T-cell (primary cell): ENCODE measurements at places on chromosomes 5 and 9. TPM values are rescaled to one million over a fixed set of nuclear protein-coding genes. Genes with fewer than 3 reads are reported as not detected.

The TMEM252 gene
- not detected for total RNA-seq

The PCDHA6 gene
- total RNA-seq, result not detected

The DPYSL3 gene
- 0.54 TPM for total RNA-seq

The SLC12A7 gene
- total RNA-seq, result 33.7 TPM

The CSNK1A1 gene
- total RNA-seq, result 170 TPM

The S1PR3 gene
- total RNA-seq, result 0.07 TPM

The AQP7 gene
- 0.20 TPM for total RNA-seq

DNA sequence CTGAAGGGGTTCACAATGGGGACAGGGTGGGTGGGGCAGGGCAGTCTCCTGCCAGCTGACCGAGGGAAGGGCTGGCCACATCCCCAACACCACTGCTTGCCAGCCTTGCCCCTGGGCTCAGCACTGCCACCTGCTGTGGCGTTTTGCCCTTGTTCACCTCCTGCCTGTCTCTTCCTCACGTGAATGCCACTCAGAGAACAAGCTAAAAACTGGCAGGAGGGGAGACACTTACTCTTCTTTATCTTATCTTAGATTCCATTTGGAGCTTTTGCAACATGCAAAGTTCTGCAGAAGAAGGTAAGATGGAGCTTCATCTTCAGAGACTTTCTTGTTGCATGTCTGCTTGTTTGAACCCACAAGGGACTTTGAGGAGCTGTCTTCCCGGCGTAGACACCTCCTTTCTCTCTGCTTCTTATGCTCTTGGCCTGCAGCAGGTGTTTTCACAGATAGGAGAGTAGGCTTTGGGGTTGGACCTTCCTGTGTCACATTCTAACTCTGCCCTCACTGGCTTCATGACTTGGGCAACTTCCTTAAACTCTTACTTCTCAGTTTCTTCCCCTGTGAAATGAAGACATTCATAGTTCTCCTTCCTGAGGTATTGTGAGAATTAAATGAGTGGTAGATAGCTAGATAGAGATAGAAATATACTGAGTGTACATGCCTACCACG, 4.1 kb downstream of the LRSAM1 start:
- H3K27me3 ChIP-seq, result no peaks in the 10 kb centered on the region
- no peaks in the 10 kb centered on the region for H3K36me3 ChIP-seq
- H3K4me1 ChIP-seq, result peaks cover 17% of the 10 kb centered on the region

DNA sequence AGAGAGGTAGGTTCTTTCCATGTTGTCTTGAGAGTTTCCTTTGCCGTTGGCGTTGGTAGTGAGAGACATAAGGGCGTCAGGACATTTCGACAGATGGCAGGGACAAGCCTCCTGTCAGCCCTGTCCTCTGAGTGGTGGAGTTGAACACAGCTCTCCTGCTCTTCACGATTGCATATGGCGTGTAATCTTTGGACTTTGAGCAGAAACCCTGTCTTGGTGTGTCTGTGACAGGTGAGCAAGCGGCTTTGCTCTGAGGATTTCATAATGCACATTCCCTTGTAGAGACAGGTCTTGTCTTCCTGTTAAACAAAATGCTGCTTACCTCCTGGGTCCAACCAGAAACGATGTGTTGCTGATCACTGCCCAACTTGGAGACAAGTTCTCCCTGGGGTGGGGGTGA, 146.5 kb downstream of the NXNL2 start:
- H3K27me3 ChIP-seq, result no peaks in the 10 kb centered on the region
- H3K27ac ChIP-seq, result no peak overlapping the region
- no peak for DNase-seq
- H3K4me1 ChIP-seq, result no peaks in the 10 kb centered on the region

DNA sequence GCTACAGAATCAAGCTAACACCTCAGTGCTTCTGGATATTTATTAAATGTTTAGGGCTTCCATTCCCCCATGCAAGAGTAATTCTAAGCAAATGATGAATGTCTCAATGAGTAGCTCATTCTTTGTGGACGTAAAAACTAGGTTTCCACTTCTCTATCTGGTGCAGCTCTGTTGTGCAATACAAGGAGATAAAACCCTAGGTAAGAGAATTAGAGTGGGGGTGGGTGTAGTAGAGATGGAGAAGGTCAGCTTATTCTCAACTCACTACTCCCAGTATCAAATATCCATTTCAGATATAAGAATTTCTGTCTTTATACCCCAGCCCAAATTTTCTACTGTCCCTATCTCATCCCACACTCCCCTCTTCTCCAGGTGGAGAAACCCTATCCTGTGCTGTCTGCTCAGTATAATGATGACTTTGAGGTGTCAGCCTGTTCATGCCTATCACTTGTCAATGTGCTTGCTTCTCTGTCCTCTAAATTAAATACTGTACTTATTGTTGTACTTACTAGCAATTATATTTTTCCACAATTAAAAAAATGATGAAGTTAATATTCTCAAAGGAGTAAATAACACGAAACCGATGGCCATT, 4.3 kb upstream of the FYB1 start:
- peaks cover 17% of the 10 kb centered on the region for H3K4me1 ChIP-seq
- H3K4me3 ChIP-seq, result no peak overlapping the region
- DNase-seq, result no peak
- H3K27me3 ChIP-seq, result no peaks in the 10 kb centered on the region

DNA sequence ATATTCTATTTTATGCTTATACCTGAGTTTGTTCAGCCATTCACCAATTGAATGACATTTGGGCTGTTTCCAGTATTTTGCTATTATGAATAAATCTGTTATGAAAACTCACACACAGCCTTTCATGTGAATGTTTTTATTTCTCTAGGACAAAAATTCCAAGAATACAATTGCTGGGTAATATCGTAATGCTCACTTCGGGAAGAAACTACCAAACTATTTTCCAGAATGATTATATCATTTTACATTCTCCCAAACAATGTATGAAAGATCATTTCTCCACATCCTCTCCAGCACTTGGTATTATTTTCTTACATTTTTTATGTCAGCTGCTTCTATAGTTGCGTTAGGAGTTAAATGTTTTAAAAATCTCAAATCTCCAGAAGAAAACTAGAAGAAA, 58.3 kb upstream of the LHFPL2 start:
- no peaks in the 10 kb centered on the region for H3K4me1 ChIP-seq
- no peak overlapping the region for H3K27ac ChIP-seq
- no peaks in the 10 kb centered on the region for H3K27me3 ChIP-seq
- no peak for DNase-seq
- no peak overlapping the region for H3K4me3 ChIP-seq

DNA sequence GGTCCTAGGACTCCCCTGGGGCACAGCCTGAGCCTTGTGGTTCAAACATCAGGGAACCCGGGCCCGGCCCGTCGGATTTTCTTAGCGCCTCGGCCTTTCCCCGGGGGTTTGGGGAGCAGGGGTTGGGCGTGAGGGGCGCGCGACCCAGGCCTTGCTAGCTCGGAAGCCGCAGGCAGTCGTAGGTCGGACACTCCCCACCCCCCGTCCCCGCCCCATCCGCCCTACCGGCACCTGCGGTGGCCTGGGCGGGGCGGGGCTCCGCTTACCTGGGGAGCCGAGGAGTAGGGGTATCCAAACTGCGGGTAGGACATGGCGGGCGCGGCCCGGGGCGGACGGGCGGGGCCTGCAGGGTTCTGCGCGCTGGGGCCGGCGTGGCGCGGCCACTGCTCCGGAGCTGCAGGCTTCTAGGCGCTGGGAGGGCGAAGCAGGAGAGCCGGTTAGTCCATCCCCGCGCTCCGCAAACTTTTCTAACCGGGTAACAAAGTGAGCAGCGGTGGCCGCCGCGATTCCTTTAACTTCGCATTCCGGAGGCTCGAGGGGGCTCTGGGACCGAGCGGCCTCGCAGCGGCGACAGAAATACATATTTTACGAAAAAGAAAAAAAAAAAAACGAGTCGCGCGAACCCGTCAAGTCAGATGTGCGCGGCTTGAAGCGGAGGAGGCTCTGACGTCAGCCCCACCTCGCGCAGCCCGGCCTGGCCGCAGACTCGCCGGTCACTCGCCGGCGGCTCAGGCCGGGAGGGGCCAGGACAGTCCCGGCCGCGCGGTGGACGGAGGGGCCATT, at the start of gene IRX4:
IRX4 (minus strand) TSS at position 589 of the 783 bp plus-strand sequence; CDS start at position 311, 278 bp downstream.
- H3K36me3 ChIP-seq, result no peaks in the 10 kb centered on the region
- DNase-seq, result no peak
- H3K27ac ChIP-seq, result no peak within 1 kb of the TSS

DNA sequence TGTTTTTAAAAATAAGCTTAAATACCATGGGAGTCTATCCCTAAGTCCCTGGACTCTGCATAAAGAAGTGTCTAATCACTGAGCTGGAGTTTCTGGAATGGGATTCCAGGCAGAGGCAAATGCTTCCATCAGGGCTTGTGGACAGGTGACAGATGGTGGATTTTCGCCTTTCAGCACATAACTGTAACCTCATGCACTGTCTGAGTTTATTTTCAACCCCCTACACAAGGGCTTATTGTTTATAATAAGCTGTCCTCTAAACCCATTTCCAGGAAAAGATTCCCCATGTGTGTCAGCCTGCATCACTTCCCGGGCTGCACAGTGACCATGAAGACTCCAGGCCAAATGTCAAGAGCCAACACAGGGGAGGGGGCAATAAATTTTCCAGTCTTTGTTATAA, 264.0 kb downstream of the PIK3R1 start:
- no peak for DNase-seq
- H3K27me3 ChIP-seq, result no peaks in the 10 kb centered on the region
- H3K4me1 ChIP-seq, result no peaks in the 10 kb centered on the region
- H3K4me3 ChIP-seq, result no peak overlapping the region
- no peaks in the 10 kb centered on the region for H3K36me3 ChIP-seq
- no peak overlapping the region for H3K27ac ChIP-seq

GRCh38 chr5:34826347-34826746, 12.6 kb upstream of the TTC23L start:
- no peak overlapping the region for H3K4me3 ChIP-seq
- H3K27me3 ChIP-seq, result no peaks in the 10 kb centered on the region
- H3K4me1 ChIP-seq, result no peaks in the 10 kb centered on the region
- no peaks in the 10 kb centered on the region for H3K36me3 ChIP-seq
- no peak overlapping the region for H3K27ac ChIP-seq
- no peak for DNase-seq

- H3K27me3 ChIP-seq, result no peaks in the 10 kb centered on the region
- H3K4me1 ChIP-seq, result no peaks in the 10 kb centered on the region
- H3K4me3 ChIP-seq, result no peak overlapping the region
- H3K36me3 ChIP-seq, result no peaks in the 10 kb centered on the region
- H3K27ac ChIP-seq, result no peak overlapping the region
Observed at GRCh38 chr9:102975251-102975650, 19.9 kb upstream of the CYLC2 start.

DNA sequence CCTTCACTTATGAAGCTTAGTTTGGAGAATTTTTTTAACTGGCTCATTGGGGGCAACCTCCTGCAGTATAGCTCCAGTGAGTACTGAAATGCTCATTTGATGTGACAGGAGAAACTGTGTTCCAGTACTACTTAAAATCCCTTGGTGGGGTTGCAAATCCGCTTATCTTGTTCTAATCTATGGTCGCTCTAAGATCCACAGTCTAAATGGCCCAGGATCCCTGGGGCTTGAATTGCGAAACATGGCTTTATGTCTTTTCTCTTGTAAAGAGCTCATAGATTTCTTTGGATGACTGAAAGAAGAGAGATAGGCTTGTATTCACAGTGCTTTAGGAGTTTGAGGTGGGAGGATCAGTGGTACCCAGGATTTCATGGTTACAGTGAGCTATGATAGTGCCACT, 52.7 kb downstream of the ADAMTSL1 start:
- H3K27ac ChIP-seq, result no peak overlapping the region
- H3K27me3 ChIP-seq, result no peaks in the 10 kb centered on the region

DNA sequence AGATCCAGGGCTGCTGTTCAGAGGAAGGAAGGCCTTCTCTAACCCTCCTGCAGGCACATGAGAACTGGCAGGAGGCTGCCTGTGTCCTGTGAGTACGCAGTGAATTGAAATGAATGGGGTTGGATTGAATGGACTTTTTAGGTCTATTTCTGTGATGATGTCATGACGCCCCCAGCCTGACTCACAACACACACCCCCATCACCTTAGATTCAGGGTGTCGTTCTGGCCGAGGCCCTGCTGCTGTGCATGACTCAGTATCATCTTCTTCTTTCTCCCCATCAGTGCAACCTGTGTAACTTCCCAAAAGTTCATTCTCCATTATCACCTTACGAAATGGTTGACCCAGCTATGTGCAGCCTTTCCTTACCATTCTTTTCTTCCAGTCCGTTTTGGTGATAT, 5.4 kb downstream of the PCAT7 start:
- H3K4me3 ChIP-seq, result no peak overlapping the region
- H3K36me3 ChIP-seq, result no peaks in the 10 kb centered on the region
- H3K27ac ChIP-seq, result no peak overlapping the region

- DNase-seq, result no peak
- peaks cover 6% of the 10 kb centered on the region for H3K27me3 ChIP-seq
- no peak overlapping the region for H3K4me3 ChIP-seq
- H3K4me1 ChIP-seq, result no peaks in the 10 kb centered on the region
- no peak overlapping the region for H3K27ac ChIP-seq
Observed at GRCh38 chr5:5542654-5543053, 120.2 kb downstream of the ICE1 start.

DNA sequence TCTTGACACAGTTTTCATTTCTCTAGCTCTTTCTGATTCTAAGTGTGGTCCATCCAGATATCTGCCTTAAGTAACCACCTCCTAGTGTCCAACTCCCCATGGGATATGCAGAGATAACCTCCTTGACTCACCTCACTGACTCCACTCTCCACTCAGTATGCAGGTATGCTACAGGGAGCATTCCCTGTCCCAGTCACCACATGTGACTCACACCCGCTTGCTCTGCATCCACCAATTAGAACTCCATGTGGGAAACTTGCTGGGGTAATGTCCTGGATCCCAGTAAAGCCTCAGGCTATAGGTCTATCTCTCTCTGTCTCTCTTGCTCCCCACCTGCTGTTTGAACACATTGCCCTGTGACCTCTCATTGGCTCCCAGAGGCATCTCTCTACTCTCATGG, 563.9 kb downstream of the HTR1A start:
- H3K27ac ChIP-seq, result no peak overlapping the region
- no peak overlapping the region for H3K4me3 ChIP-seq
- no peaks in the 10 kb centered on the region for H3K27me3 ChIP-seq
- DNase-seq, result no peak
- H3K4me1 ChIP-seq, result no peaks in the 10 kb centered on the region

DNA sequence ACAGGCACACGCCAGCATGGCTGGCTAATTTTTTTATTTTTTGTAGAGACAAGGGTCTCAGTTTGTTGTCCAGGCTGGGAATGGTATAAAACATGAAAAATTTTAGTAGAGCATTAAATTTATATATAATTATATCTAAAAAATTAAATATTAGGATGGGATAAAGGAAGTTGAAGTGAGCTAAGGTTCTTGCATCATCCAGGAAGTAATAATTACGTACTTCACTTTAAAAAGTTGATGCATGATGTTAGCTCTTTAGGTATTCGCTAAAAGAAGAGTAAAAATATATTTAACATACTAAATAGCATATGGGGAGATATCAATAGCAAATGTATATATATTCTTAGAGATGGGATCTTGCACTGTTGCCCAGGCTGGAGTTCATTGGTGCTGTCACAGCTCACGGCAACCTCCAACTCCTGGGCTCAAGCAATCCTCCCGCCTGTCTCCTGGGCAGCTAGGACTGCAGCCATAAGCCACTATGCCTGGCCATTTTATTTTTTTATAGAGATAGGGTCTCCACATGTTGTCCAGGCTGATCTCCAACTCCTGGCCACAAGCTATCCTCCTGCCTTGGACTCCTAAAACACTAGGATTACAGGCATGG, 12.3 kb downstream of the DCAF10 start:
- H3K4me1 ChIP-seq, result no peaks in the 10 kb centered on the region
- DNase-seq, result no peak
- H3K27me3 ChIP-seq, result no peaks in the 10 kb centered on the region
- no peak overlapping the region for H3K4me3 ChIP-seq
- peaks cover 2% of the 10 kb centered on the region for H3K36me3 ChIP-seq
- no peak overlapping the region for H3K27ac ChIP-seq

- no peaks in the 10 kb centered on the region for H3K27me3 ChIP-seq
- no peak overlapping the region for H3K27ac ChIP-seq
- no peak for DNase-seq
- no peaks in the 10 kb centered on the region for H3K4me1 ChIP-seq
- H3K4me3 ChIP-seq, result no peak overlapping the region
Observed at GRCh38 chr5:67770431-67771025, 445.0 kb upstream of the PIK3R1 start.

GRCh38 chr5:140576776-140577201, 12.2 kb downstream of the SLC35A4 start:
- H3K27ac ChIP-seq, result no peak overlapping the region
